Iris pigment epithelial cell (primary cell): ENCODE measurements at places on chromosomes 7 and 10.

DNA sequence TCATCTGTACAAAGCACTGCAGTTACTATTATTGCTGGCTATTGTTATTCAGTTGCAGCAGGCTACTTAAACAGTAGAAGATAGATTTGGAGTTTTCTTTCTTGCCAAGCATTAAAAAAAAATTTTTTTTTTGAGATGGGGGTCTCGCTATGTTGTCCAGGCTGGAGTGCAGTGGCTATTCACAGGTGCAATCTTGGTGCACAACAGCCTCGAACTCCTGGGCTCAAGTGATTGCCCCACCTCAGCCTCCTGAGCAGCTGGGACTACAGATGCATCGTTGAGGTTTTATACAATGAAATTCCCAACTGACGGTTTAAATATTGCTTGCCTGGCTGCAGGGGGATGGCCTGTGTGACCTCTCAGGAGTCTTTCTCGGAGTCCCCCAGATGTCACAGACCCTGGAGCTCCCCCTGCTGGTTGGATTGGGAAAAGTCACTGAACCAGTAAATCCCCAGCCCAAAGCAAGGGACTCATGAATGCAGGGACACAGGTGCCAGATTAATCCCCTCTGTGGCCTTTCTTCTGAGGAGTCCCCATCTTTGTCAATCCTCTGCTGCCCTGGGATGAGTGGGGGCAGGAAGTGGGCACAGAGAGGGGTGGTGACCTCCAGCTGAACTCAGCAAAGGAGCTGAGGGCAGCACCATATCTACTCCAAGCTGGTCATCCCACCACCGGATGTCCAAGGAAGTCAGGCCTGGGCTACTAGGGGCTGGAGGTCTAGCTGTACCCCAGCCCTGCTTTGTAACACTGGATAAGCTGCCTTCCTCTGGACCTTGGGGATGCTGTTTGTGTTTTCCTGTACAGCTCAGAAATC, 149.6 kb downstream of the C10orf105 start:
- DNase-seq: peak; percentile 28

DNA sequence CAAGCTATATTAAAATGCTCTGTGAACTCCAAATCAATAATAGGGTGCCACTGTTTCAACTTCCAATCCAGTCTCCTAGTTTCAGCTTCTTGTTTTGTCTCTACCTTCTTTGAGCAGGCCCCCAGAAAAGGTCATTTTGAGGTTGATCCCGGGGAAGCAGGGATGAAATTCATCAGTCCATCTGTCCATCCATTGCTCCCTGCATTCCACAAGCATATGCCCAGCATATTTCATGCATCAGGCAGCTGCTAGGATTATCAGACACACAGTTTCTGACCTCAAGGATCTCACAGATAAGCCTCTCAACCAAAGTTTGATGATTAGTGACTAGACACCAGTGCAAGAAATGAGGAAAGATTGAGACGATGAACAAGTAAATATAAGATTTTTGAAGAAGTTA, 186.6 kb upstream of the PDE1C start:
- DNase-seq: no peak

- DNase-seq: peak; percentile 49
Measured at GRCh38 chr7:20064974-20065862, 152.0 kb downstream of the MACC1 start.

GRCh38 chr10:44089671-44090070, 295.2 kb downstream of the CXCL12 start:
- DNase-seq: no peak

DNA sequence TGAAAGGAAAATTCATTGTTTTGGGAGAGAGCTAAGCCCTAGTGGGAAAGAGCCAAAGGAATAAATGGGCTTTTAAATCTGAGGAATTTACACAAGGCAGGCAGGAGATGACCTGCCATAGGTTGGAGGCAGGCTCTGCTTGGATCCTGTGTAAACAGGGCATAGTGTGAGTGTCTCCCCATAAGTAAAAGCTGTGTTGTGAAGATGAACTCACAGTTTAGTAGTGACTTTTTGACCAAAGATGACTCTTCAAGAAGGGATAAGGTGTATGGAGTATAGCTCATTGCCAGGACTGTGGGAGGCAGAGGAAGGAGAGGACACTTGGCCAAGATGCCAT, 63.2 kb downstream of the KAT6B start:
- DNase-seq: no peak

GRCh38 chr10:5619362-5620211, 46.8 kb downstream of the ASB13 start:
- DNase-seq: peak; percentile 40

GRCh38 chr10:121947343-121948330, 19.8 kb upstream of the ATE1 start:
- no peak for DNase-seq

DNA sequence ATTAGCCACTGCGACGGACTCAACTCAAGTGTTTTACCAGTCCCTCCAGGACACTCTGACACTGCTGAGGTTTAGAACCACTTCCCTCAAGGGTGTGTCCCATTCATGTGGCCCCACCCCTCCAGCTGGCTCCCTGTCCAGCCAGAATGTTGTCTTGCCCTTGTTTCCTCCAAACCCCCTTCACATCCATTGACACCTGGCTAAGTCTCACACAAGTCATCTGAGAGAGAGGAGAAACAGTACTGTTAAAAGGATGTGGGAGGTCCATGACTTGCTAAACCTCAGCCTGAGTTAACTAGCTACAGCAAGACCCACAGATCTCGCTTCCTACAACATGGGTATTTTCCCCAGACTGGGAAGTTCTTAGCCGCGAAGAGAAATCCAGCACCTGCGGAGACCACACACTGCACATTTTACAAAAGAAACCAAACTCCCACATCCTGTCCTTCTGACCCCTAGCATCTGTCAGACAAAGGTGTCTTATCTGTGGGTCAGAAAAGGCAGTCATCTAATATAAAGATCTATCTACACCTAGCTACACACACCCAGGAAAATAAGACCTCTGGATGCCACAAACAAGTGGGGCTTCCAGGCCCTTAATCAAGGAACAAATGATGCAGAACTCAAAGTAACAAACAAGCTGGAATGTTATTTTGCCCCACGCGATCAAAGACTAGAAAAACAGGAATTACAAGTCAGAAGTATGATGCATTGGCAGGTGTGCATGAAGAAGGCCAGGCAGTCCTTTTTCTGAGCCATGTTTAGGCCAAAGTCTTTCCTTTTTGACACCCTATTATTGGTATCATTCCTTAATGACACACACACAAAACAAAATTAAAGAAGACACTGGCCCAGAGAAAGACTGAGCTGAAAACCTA, 13.9 kb downstream of the OSBPL3 start:
- DNase-seq: no peak

GRCh38 chr10:7193369-7193768, 217.5 kb downstream of the SFMBT2 start:
- DNase-seq: no peak

DNA sequence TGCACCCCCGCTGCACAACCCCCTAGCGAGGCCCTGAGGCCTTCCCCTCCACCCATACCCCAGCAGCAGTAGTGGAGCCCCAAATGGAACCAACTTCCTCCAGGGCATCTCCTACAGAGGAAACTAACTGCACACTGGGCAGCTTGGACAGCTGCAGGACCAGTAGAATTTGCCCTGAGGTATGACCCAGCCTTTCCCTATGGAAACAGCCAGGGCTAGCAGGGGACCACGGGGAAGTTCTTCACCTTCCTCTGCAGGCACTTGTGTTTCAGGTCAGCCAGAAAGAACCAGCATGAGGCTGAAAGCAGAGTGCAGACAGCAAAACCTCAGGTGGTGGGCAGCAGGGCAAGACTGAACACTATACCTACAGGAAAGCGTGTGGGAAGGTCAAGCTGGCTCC, 5.7 kb upstream of the EEPD1 start:
- DNase-seq: no peak

- peak; percentile 99 for DNase-seq
Measured at GRCh38 chr7:33986951-33987947, 81.9 kb downstream of the BMPER start.

DNA sequence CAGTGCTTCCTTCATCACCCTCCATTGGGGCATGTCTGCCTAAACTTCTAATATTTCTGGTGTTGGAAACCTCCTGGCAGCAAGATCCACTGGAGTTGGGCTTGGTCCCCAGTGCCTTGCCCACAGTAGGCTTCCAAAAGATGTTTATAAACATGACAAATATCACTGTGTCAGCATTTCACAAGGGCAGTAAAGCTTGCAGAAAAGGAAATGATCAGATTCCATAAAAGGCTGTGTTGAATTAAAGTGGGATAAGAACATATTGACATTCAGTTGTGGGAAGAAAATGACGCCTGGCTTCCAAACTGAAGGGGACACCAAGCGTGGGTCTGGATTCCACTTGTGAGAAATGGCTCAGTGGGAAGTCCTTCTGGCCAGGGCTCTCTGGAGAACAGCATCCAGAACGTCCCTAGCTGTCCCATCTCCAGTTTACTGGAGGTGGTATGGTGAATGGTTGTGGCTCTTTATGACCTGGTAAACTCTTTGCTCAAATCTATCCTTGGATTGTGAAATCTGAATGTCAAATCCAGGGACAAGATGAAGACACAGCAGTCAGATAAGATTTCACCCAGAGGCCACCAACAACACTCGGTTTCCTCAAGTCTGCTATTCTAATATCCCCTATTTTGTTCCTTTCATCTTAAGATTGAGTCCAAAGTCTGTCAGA, 287.2 kb downstream of the TNS3 start:
- DNase-seq: no peak

GRCh38 chr7:20019757-20020432, 197.3 kb downstream of the MACC1 start:
- no peak for DNase-seq

DNA sequence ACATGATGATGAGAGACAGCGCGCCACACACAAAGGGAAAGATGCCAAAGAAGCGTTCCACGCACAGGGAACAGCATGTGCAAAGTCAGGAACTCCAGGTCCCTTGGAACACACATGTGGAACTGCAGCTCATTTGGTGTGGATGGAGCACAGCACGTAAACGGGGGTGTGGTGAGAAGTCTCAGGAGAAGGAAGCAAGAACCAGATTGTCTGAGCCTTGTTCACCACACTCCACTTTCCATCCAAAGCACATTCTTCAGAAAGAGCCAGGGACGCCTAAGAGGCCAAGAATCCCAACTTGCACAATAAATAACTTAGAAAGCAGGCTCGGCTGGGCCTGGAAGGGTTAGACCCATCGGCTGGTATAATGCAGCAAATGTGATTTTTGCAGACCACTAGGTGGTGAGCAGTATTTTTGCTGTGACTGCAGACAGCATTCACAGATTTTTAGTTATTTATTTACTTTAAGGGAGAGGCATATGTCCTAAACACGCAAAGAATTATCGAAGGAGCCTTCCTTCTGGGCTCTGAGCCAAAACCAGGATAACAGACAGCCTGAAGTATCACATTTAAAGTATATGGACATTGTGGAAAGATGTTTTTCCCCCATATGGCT, 27.9 kb upstream of the ASCC1 start:
- DNase-seq: peak; percentile 97

- DNase-seq: no peak
Measured at GRCh38 chr10:121428867-121429266, 169.4 kb downstream of the FGFR2 start.

GRCh38 chr7:158315326-158315725, 272.3 kb downstream of the PTPRN2 start:
- no peak for DNase-seq

GRCh38 chr7:24764972-24765744, 7.9 kb upstream of the GSDME start:
- no peak for DNase-seq

DNA sequence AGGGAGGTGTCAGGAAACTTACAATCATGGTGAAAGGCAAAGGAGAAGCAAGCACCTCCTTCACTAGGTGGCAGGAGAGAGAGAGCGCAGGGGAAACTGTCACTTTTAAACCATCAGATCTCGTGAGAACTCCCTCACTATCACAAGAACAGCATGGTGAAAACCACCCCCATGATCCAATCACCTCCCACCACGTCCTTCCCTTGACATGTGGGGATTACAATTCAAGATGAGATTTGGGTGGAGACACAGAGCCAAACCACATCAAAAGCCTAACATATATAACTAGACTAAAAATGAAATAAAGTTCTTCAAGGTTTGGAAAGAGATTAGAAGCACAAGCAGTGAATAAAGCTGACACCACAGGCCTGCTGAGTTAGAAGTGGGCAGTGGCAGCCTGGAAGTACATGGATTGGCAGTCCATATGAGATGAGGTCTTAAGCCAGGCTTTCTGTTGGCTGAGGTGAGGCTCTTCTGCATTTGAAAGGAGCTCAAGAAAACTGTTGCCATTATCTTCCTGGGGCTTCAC, 96.4 kb upstream of the MDFIC start:
- no peak for DNase-seq

DNA sequence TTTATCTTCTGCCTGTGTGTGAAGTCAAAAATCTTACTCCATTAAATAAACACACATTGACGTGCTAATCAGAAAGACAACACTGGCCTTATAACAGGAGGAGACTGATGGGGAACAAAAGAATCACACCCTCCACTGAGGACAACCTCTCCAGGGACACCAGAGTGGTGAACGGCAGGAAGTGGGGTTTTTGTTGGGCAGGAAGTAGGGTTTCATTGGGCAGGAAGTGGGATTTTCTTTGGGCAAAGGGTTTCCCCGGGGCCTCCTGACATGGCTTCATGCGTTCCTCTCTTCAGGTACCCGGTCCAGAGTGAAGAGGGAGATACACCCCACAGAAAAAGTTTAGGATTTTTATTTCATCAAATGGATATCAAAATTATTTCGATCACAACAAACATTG, 30.6 kb downstream of the ADARB2 start:
- no peak for DNase-seq
